Effector memory CD8-positive, alpha-beta T cell (primary cell): ENCODE measurements at places on chromosomes 5 and 9.
A peak's percentile ranks its signal among the peaks of the same experiment; 100 is the strongest.

DNA sequence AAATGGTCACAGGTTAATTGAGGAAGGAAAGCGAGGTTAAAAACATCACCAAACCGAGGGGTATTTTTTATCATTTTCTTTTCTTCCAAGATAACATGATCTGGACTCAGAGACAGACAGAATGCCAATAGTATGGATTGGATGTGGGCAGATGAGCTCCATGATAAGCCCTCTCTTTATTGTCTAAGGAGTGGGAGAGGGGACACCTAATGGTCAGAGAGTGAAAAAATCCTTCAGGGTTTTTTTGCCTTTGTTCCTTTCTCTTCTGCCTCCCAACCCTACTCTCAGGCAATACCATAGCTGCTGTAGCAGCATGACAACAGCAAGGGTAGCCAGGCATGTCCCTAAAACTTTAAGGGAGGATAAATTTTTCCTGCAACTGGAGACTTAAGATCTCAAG lies 94.7 kb downstream of the DIRAS2 start:
- DNase-seq, result no peak

DNA sequence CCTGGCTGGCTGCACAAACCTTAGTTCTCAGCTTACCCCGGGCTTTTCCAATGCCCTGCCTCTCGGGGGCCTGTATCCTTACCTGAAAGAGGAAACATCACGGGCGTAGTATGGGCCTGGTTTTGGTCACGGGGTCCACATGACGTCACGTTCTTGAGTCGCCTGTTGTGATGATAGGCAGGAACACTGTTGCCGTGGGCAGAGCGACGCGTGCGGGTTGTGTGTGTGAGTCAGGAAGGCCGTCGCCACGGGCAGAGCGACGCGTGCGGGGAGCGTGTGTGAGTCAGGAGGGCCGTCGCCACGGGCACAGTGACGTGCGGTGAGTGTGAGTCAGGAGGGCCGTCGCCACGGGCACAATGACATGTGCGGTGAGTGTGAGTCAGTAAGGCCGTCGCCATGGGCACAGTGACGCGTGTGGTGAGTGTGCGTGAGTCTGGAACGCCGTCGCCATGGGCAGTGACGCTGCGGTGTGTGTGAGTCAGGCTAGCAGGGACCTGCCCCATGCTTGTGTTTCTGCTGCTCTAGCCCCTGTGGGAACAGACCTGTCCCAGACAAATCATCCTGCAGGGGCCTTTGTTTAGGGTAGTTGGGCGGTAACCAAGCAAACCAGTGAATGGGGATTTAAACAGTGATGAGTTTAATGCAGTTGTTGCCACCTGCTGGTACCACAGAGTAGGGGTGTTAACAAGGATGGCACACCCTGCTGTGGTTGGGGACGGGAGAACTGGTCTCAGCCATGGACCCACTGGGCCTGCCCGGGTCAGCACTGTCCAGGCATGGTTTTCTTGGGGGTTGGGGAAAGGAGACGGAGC lies 19.8 kb downstream of the TRIP13 start:
- DNase-seq, result peak; percentile 79

DNA sequence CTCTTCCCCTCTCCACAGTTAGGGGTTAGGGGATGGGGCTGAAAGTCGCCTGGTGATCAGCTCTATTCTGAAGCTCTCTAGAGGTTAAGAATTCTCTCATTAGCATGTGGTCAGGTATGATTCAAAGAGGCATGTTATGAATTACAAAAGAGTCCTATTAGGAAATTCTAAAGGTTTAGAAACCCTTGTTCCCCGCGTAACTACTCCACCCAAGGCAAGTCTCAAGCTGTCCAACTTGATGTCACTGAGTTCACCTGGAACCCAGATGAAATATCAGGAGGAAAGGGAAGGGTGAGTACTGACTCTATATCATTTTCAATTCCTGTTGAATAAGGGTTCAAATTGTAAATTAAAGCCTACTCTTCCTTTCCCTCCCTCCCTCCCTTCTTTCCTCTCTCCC lies 18.1 kb upstream of the RNF145 start:
- no peak for DNase-seq

DNA sequence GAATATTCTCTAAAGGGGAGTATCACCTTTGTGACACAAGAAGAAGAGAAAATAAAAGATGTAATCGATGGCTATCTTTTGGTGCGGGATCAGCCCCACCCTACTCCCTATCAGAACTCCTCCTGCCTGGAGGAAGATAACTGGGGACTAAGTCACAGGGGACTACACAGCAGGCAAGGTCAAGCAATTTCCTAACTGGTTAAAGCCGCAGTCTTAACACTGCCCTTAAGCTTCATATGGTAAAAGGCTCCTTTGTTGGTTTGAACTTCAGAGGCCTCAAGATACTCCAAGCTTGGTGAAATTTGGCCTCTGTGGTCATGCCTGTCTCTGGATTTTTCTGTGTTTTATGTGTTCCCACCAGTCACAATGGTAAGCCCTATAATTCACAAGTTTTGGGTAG lies 1.3 kb upstream of the SHISAL2B start:
- no peak for DNase-seq

GRCh38 chr5:17069995-17070511 lies 134.0 kb upstream of the MYO10 start:
- no peak for DNase-seq

- DNase-seq, result no peak
These were observed 91.9 kb upstream of the PPP1R2B start for GRCh38 chr5:156758011-156758791.

- DNase-seq, result peak; percentile 49
These were observed 24.3 kb upstream of the PTGES start for GRCh38 chr9:129776938-129777768.

- DNase-seq, result no peak
These were observed 580.5 kb upstream of the SGCD start for GRCh38 chr5:155746367-155747038.

GRCh38 chr9:85040821-85041465 lies 371.4 kb downstream of the NTRK2 start:
- no peak for DNase-seq

- no peak for DNase-seq
These were observed 107.3 kb upstream of the WWC1 start for GRCh38 chr5:168184103-168184502.

DNA sequence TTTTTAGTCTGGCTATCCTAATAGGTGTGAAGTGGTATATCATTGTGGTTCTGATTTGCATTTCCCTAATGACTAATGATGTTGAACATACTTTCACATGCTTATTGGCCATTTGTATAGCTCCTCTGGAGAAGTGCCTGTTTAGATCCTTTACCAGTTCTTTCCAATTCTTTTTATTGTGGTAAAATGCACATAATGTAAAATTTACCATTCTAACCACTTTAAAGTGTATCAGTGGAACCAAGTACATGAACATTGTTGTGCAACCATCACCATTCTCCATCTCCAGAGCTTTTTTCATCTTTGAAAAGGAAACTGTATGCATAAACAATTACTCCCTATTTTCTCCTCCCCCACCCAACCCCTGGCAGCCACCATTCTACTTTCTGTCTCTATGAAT lies 95.4 kb downstream of the NRG2 start:
- no peak for DNase-seq

GRCh38 chr9:104836235-104836634 lies 72.3 kb downstream of the NIPSNAP3B start:
- no peak for DNase-seq

DNA sequence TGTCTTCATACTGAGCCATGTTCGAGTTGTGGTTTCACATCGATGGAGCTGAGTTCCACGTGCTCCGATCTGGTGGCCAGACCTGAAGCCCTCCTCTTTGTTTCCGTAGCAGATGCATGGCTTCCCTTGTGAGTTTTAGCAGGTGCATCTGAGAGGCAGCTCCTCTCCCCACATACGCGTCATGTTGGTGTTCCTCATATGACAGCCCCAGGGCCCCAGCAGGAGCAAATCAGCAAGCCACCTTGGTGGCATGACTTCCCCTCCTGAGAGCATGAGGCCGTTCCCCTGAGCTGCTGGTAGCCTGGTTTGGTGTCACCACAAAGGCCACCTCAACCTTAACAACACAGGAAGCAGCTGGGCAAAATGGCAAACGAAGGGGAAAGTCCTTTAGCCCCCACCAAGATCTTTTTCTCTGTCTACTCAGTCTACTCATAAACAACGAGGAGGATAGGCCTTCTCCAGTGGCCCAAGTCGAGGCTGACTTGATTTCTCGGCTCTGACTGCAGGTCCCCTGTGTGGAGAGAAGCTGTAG lies 5.9 kb downstream of the CYFIP2 start:
- DNase-seq, result peak; percentile 85

- DNase-seq, result no peak
These were observed 92.3 kb downstream of the FANCC start for GRCh38 chr9:95225076-95225725.

DNA sequence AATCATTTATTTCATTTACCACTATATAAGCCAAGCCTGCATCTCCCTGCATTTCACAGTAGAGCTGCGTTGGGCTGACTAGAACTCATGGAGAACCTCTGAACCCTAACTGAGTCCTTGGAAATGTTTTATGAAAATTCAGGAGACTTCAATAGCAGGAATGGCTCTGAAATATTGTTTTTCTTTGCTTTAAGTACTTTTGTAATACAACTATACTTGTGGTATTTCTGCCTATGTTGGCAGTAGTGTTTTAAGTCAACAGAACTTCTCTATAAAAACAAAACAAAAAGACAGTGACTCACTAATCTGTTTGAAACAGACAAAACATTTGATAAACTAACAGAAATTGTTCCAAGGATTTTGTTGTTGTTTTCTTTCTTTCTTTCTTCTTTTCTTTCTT lies 489.2 kb upstream of the MEF2C start:
- DNase-seq, result no peak

DNA sequence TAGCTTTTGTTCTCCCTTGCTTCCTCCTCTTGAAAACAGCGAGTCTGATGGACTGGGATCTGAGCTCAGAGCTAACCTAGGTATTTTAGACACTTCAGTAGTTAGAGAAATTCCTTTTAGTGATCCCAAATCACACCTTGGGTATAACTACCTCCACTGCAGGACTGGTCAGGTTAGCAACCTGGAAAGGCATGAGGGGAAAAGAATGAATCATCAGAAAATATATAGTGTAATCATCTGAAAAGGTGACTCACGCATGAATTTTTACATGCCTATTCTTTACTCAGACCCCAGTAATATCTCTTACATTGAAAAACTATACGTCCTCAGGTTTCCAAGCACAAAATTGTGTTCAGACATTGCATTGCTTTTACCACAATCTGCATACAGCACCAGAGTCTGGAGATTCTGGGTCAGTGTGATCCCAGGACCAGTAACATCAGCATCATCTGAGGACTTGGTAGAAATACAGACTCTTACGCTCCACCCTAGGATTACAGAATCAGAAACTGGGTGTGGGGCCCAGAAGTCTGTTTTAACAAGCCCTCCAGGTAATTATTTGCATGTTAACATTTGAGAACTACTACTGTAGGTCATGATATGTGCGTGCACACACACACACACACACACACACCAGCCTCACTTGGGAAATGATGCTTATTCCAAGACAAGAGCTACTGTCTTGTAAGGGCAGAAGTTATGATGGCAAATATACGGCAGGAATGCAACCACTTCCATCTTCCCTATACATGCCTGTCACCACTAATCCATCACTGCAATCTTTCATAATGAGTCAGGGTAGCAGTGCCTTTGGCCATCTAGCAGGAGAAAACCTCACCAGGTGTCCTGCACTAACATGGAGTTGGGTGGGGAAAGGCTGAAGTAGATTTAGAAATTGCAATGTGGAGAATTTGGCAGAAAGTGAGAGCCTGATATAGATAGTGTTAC lies 271.6 kb upstream of the MAP3K1 start:
- no peak for DNase-seq

DNA sequence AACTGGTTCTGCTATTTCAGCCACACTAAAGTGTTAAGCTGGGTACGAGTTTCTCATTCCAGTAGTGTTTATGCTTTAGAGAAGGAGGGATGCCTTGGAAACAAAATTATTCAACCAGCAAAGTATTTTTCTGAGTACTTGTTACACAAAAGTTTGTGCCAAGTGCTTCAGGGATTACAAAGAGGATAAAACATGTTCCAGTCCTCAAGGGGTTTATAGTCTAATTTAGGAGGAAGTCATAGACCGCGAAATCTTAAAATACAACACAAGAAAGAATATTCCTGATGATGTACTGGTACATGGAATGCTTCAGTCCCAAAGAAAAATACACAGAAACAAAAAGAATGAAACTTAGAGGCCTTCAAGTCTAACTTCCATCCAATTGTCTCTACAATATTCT lies 85.4 kb upstream of the NR4A3 start:
- DNase-seq, result no peak

GRCh38 chr9:96327694-96328352 lies 25.8 kb upstream of the HSD17B3 start:
- peak; percentile 46 for DNase-seq

DNA sequence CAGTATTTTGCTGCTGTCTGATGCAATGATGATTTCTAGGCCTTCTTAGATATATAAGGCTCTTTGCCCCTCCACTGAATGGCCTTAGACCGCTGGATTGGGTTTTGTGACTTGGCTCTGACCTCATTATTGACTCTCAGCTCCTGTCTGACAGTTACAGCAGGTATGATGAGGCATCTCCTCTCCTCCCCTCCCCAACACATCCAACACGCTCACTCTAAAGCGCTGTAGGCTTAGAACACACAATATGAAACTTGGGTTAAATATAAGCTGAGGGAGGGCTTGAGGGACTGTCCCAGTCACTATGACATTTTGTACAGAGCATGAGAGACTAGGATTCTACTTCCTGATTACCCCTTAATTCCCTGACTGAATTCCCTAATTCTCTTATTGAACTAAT lies 18.8 kb upstream of the CER1 start:
- no peak for DNase-seq

- no peak for DNase-seq
These were observed 28.0 kb upstream of the CCNG1 start for GRCh38 chr5:163409384-163409783.

DNA sequence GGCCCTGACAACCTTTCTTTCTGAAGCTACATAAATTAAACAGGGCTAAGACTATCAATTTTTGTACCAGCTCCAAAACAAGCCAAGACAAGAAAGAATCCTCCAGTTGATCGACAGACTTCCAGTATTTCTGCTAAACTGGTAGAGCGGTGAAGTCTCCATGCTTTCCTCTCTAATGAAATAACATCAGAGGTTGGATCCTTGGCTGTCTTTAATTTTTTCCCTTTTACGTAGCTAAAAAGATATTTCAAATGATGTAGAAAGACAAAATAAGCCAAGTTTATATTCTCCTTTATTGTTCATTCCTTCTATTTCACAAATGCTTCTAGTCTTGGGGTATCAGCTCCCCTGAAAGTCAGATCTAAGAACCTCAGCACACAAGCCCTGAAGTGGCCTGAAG lies 434.9 kb downstream of the NFIB start:
- DNase-seq, result no peak

DNA sequence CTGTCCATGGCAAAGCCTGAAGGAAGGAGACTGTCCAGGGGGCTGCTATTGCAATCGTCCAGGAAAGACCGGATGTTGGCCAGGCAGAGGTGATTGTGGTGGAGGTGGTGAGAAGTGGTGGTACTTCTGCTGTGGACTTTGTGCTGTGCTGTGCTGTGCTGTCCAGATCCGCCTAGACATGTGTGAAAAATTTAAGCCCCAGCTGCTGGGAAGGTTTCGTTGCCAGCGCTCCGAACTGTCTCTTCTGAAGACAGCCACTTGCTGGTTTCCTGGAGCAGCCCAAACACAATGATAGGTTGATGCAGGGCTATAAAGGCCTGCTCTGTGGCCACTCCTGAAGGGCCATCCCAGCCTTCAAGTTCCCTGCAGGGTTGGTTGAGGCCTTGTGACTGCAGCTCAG lies 223.0 kb upstream of the MPDZ start:
- no peak for DNase-seq
